ENCODE measurements at places on chromosomes 4 and X. TPM values are rescaled to one million over a fixed set of nuclear protein-coding genes. Genes with fewer than 3 reads are reported as not detected.

FGFBP2 gene
- 84.5 TPM for total RNA-seq

PPP4R3C gene
- 0.10 TPM for total RNA-seq

FAM114A1 gene
- 2.2 TPM for total RNA-seq

TCP11X2 gene
- total RNA-seq: not detected

ZCCHC4 gene
- total RNA-seq: 12.4 TPM

TLR8 gene
- total RNA-seq: 18.4 TPM

FHIP1A gene
- total RNA-seq: 2.8 TPM

LEF1 gene
- total RNA-seq: 327 TPM

GATA1 gene
- 1.6 TPM for total RNA-seq
